ENCODE measurements at places on chromosomes 6 and 20. TPM values are rescaled to one million over a fixed set of nuclear protein-coding genes. Genes with fewer than 3 reads are reported as not detected.

KHDC1L gene
- total RNA-seq, result not detected

SYNGAP1 gene
- 13.0 TPM for total RNA-seq

LCA5 gene
- total RNA-seq, result 5.1 TPM

CRISP3 gene
- not detected for total RNA-seq

TSPO2 gene
- total RNA-seq, result not detected

CCN6 gene
- total RNA-seq, result not detected

RIPPLY2 gene
- total RNA-seq, result not detected

FLRT3 gene
- total RNA-seq, result 26.7 TPM

LY6G6D gene
- total RNA-seq, result not detected

SSTR4 gene
- total RNA-seq, result not detected

PDYN gene
- total RNA-seq, result not detected

CEBPB gene
- total RNA-seq, result 202 TPM

FAM217A gene
- total RNA-seq, result not detected

DNA sequence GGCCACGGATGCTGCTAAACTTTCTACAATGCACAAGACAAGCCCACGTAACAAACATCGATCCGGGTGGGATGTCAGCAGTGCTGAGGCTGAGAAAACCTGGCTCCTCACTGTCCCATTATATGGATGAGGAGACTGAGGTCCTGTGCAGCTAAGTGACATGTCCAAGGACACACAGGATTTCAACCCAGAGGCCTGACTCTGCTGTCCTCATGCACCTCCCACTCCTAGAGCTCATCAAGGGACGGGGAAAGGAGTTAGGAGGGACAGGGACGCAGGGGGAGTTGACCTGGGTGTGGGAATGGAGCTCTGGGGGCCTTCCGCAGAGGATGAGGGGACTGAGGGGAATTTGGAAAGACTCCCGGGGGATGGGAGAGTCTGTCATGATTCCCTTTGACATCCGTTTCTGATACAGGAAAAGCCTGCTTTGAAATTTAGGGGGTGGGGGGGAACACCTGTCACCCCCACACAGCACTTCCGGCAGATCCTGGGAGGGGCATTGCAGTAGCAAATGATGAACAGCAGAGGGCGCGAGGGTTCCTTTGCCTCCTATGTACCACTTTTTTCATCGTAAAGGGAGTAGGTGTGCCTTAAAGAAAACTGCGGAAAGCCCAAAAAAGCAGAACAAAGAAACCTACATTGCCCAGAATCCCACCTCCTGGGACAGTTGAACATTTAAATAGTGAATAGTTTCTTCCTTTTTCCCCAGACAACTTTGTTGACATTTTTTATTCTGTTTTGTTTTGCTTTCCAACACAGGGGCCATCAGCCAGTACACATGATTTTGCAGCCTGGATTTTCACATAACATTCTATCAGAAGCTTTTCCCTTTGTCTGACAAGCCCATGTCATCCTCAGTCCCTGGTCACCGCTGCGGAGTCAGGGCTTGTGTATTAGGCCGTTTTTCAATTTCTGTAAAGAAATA, 48.6 kb downstream of the SLC2A10 start:
- peak; percentile 35 for DNase-seq

DNA sequence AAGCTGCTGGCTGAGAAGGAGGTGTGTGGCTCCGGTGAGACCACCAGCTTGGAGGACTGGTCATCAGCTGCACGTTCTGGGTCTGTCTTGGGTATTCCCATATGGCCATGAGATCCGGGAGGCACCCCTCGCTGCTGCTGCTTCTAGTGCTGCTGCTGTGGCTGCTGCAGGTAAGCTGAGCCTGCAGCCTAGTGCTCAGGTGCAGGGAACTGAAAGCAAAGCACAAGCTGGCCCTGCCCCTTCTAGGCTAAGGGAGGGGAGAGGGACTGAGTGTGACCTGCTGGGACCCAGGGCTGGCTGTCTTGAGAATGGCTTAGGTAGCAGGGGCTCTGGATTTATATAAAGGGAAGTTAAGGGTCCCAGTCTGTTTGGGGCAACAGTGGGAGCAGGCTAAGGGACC, 403 bp downstream of the CDH26 start:
- no peak for DNase-seq

- no peak for DNase-seq
These were observed 507.9 kb downstream of the EYS start for GRCh38 chr6:65199121-65199520.

DNA sequence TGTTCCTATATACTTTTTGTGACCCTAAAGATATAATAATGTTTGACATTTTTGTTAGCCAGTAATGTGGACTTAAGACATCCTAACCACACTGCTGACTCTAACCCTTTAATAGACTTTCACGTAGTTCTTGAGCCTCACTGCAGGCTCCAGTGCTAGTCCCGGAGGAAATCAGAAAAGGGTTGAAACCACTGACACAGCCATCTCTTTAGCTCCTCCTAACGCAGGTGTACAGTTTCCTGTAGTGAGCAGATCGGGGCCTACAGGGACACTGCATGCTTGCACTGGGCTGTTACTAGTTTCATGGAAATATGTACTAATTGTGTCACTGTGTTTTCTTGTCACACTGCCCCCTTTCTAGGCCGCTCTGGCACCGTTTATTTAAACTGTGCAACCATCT, 512 bp upstream of the HDGFL1 start:
- no peak for DNase-seq

- DNase-seq, result no peak
These were observed 7.2 kb upstream of the SNX14 start for GRCh38 chr6:85600713-85601313.

- no peak for DNase-seq
These were observed 9.7 kb upstream of the FBXL4 start for GRCh38 chr6:98957450-98957849.

- DNase-seq, result no peak
These were observed 29.5 kb upstream of the TCFL5 start for GRCh38 chr20:62891111-62891510.

- DNase-seq, result no peak
These were observed 556 bp upstream of the SCAF8 start for GRCh38 chr6:154732538-154733182.

DNA sequence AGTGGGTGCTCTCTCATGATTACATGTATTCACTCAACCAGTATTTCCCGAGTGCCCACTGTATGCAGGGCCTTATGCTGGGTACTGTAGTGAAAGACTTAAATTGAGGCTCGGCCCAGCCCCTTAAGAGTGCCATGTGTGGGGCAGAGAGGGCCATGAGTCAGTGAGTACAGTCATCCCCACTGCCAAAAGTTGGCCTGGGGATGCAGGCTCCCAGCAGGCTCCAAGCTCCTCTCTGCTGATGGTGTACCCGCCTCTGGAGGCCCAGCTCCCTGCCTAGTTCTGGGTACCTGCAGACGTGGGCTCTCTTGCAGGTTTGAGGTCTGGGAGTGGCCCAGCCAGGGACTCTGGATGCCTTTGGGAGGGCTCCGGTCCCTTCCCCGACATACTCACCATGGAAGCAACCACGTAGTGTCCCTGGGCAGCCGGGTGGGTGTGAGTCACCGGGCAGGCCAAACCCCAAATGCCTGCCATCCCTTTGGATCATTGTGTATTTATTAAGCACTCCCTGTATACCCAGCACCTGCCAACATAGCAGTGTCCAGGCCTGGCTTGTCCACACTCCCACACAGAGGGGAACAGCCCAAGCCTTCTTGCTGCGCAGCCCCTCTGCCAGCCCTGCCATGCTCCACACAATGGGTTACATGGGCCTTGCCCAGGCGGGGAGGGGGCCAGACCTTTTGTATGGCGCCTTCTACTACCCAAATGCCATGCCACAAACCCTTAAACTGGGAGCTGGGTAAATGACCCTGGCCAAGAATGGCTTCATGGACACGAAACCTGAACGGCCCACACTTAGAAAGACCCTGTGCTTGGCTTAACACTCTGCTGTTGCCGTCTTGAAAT, 153.6 kb downstream of the VEGFA start:
- no peak for DNase-seq

GRCh38 chr6:153947808-153948447, 91.1 kb upstream of the OPRM1 start:
- no peak for DNase-seq

DNA sequence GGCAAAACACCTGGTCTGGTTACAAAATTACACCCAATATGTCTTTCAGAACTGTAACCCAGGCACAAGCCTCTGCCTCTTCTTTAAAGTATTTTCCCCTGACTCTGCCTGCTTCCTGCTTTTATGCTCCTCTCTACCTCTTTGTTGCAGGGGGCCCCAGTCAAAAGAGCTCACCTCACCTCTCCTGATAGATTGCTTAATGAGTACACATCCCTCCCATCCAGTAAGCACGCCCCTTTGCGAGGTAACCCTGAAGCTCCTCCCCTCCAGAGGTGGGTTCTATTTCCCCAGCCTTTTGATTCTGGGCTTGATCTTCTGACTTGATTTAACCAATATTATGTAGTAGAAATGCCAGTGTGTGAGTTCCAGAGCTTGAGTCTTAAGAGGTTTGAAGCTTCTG, 56.6 kb upstream of the EYA2 start:
- DNase-seq, result no peak

DNA sequence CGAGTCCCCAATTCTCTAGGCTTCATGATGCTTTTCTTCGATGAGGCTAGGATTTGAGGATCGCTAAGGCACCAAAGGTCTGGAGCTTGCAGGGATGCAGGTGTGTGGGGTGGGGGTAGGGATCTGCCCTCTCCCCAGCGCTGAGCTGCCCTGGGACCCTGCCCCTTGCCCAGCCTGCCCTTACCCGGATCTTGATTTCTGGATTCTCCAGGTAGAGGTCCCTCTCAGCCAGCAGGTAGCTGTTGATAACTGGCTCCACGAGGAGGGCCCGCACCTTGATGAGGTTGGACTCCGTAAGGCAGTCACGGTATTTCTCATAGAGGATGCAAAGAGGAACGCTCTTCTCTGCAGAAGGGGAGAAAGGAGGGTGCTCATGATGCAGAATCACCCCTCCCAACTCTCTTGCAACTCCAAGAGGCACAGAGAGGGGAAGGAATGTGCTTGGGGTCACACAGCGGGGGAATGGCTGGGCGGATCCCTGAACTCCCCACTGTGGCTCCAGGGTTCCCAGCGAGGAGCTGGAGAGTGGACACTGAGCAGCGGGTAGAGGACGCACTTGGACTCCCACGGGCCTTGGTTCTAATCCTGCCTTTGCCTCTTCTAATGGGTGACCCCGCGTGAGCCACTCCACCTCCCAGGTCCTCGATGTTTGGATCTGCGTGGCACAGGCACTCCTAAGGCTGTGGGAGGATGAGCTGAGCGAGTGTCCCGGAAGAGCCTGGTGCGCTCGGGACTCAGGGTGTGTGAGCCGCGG, 32.7 kb downstream of the TGM2 start:
- no peak for DNase-seq

GRCh38 chr20:21623074-21623780, 82.2 kb upstream of the PAX1 start:
- no peak for DNase-seq

GRCh38 chr6:20433929-20434328, 32.2 kb downstream of the E2F3 start:
- no peak for DNase-seq

GRCh38 chr20:10497791-10498190, 62.7 kb downstream of the SLX4IP start:
- DNase-seq, result no peak

DNA sequence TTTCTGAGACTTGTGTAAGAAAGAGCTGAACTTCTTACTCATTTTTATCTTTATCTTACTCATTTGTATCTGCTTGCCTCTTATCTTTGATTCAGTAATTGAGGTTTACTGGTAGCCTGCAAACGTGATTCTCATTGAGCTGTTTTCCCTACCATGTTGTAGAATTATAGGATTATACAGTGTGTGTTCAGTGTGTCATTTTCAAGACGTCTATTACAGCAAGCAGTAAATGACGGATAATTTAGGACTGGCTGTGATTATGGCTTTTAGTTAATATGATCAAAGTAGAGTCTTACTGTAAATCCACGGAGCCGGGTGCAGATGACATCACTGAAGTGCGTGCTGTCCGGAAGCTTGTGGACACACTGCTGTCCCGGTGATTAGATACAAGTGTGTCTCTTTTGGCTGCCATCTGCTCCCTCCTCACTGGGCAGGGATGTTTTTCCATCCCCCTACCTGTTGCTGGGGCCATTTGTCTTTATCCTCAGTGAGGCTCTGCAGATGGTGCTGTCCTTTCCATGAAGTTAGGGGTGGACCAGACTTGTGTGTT, 6.0 kb downstream of the NELFCD start:
- DNase-seq, result no peak

- peak; percentile 50 for DNase-seq
These were observed 67.9 kb downstream of the ANKRD60 start for GRCh38 chr20:58160451-58161061.

DNA sequence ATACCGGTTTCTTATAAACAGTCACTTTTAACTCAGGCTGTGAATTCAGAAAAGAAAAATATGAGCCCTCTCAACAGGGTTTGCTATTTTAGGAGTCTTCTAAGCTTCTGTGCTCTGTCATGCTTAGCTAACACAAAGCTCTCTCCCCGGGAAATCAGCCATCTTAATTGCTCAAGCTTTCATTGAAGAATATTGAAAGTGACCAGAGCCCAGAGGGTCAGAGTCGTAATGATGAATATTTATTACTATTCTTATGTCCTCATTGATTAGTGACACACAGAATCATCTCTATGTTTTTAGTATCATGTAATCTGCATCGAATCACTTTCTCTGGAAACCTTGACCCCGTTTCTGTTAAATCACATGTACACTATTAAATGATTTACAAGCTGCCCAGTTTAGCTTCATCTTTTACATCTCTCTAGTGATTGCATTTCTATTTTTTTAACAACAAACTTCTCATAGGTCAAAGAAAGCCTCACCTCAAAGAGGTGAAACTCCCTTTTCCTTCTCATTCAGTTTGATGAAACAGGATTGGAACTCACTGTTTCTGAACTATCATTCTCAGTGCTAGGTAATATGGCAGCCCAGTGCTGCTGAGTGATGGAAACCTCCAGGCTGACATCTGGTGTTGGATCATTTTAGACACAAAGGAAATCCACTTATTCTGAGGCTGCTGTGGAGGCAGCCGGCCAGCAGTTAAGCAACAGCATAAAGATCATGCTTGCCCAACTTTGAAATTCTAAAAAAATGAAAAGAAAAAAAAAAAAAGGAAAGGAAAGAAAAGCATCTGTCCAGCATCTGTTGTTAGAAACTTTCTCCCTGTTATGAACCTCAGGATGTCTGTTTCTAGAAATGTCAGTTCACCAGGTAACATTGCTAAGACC, 96.3 kb downstream of the RFPL4B start:
- DNase-seq, result peak; percentile 65

- no peak for DNase-seq
These were observed 55.8 kb downstream of the KIF6 start for GRCh38 chr6:39669207-39669972.

DNA sequence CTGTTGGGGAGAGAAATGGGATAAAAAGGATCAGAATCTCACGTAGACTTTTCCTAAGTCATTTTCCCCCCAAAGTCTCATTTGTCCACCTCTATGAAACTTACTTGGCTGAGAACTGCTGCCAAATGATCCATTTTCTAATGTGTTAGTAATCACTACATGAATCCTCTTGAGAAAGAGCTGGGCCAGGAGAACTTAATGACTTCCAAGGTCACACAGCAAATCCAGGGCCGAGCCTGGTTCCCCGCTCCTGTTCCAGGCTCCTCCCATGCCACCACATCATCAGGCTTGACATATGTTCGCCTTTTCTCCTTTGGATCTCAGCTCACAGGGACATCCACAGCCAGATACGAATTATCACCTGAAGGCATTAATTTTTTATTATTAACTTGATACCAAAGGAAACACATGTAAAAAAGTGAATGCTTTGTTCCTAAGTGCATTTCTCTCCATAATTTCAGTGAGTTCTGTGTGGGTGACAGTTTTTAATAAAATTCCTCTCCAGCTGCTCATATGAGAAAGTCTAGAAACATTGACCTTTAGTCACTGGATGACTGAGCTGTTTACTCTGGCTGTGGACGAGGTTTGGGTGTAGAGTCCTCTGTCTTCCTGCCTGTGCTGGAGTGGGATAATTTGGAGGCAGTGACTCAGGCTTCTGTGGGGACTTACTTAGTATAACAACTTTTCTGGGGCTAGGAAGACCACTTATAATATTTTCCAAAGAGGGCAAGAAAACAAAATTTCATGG, 276.3 kb downstream of the PAX1 start:
- no peak for DNase-seq

All from tibial nerve (tissue), 4 donors.